ENCODE measurements at places on chromosomes 1 and 21.

DNA sequence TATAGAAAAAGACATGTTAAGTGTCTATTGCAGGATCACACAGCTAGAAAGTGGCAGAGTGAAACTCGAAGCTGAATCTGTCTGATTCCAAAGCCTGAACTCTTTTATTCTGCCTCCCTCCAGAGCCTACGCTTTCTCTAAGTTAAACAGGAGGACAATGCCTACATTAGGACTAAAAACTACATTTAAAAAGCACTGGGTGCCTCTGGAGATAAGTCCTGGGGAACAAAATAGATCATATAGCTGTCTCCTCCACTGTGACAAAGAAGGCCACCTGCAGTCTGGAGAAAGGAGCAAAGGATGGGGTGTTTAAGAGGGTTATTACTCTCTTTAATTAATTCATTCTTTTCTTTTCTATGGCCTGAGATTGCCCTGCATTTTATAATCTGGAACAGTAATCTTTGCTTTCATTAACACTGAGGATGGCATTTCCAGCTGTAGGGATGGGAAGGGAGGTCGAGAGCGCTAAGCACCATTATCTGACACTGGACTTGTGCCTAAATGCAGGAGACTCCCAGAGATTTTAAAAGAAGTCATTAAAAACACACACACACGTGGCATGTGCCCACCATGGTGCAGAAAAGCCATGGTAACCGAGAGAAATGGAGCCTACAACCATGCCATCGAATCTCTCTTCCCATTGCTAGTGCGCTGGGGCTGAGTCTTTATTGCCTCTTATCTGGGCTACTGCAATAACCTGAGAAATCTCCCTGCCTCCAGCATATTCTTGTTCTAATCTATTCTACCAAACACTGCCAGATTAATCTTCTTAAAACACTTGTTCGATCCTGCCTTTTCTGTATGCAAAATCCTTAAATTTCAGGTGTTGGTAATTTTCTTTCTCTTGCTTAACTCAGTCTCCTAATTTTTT lies 92.2 kb downstream of the PLXNA2 start:
- DNase-seq: no peak

DNA sequence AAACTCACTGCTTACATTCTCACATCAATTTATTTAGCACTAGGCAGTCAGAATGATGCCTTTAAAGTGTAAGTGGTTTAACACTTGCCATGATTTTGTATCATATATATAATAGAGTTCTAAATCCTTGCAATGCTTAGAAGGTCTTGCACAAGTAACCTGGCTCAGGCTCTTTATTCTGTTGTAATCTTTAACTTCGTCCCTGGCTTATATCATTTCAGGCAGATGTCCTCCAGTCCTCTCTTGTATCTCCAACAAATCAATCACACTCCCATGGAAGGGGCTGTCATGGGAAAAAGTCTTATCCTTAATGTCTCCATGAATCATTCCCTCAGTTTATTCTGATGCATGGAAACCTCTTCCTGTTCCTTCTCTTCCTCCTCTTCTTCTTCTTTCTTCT lies 841.6 kb upstream of the B3GALT2 start:
- DNase-seq: no peak

GRCh38 chr1:213984387-213985208 lies 3.2 kb upstream of the PROX1 start:
- no peak for DNase-seq

DNA sequence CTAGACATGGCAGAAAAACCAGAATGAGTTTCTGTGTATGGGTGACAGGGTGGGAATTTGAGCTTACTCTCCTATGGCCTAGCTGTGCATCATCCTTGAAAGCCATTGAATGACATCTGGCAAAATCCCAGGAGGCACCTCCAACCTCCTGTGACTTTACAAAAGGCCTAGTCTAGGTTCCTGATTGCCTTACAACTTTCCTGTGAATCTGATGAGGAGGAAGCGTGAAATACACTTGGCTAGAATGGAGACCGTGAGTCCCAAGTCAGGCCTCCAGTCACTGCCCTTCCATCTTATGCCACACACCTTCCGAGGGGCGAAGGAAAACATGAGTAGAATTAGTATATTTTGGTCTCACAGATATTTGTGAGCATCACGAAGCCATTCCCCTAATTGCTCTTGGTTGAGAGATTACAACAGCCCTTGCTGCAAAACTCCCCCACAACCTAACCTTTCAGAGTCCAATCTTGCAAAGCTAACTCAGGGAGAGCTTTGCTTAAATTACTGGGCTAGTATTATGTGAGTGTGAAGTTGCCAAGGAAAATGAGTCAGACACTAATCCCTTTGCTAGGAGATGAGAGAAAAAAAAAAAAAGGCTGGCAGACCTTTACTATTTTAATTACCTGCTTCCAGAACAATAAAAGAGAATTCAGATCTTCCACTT lies 36.3 kb upstream of the PAXBP1 start:
- DNase-seq: no peak

DNA sequence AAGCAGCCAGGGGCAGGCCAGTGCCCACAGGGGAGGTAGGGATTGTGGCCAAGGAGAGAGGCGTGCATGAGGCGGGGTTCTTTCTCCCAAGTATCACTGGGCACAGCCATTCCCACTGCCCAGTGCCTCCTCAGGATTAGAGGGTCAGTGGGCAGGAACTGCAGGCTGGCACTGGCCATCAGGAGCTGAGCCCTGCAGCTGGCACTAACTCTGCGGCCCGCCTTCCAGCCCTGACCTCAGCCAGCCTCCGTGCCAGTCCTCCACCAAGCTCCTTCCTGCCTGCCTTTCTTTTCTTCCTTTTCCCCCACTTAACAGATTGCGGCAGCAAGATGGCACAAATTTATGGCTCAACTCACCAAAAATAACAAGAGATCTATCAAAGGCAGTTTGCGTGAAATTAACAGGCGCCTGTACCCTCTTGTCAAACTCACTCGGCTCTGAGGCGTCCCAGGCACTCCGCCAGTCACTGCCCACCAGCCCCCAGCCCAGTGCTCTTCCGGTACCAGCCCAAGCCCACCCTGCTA lies 11.1 kb downstream of the ADGRB2 start:
- DNase-seq: no peak

GRCh38 chr1:64920941-64921589 lies 45.3 kb downstream of the JAK1 start:
- DNase-seq: no peak

GRCh38 chr1:112558634-112559033 lies 49.9 kb downstream of the WNT2B start:
- DNase-seq: no peak

- DNase-seq: no peak
These were observed 4.2 kb upstream of the RGS13 start for GRCh38 chr1:192631749-192632148.

GRCh38 chr1:189180057-189180456 lies 1297.6 kb downstream of the BRINP3 start:
- no peak for DNase-seq

GRCh38 chr1:241990040-241990439 lies 8.9 kb downstream of the MAP1LC3C start:
- no peak for DNase-seq

- peak; percentile 72 for DNase-seq
These were observed 9.2 kb upstream of the CBR3 start for GRCh38 chr21:36125512-36126207.

DNA sequence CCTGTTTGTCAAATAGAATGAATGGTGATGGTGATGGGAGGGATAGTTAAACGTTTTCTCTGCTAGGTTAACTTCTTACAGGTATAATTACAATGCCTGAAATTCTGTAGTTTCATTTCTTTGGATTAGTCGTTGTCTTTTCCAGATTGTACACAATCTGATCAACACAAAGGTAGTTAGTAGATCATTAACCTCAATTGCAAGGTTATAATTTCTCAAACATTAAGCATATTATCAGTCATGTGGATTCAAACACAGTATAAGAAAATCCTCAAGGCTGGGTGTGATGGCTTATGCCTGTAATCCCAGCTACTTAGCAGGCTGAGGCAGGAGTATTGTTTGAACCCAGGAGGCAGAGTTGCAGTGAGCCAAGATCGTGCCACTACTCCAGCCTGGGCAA lies 20.6 kb downstream of the SYNC start:
- DNase-seq: no peak

GRCh38 chr1:59592924-59593323 lies 221.8 kb upstream of the HOOK1 start:
- DNase-seq: no peak

DNA sequence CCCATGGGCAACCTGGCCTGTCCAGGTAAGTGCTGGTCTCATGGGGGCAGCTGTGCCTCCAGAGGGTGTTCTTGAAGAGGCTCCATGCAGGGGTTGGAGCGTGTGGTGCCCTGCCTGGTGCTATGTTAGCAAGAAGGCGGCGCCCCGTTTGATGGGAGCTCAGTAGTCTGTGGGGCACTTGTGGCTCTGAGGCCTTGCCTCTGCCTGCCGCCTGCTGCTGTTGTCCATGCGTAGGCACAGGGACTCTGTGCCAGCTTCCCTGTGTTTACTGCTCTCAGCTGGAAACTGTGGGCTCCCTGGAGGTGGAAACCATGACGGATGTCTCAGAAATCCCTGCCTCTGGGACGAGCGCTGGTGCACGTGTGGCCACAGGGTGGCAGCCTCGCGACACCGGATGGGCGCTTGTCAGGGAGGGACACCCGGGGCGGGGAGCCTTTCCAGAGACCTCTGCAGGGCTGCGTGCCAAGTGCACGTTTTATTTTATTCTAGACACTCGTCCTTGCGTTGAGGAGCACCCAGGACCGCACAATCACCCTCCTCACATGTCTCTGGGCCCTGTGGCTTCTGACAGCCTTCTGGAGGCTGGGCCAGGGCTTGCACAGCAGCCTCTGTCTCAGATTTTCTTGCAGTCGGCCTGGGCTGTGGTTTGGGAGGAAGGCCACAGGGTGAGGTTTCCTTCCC lies 27.1 kb downstream of the SNAP47 start:
- DNase-seq: peak; percentile 93

- DNase-seq: no peak
These were observed 14.6 kb upstream of the TMEM61 start for GRCh38 chr1:54965624-54966340.

Data from CD4-positive, alpha-beta T cell treated with Interleukin-17A for 4 hours (primary cell).